ENCODE measurements at places on chromosomes 16 and 17. TPM values are rescaled to one million over a fixed set of nuclear protein-coding genes. Genes with fewer than 3 reads are reported as not detected.

DNA sequence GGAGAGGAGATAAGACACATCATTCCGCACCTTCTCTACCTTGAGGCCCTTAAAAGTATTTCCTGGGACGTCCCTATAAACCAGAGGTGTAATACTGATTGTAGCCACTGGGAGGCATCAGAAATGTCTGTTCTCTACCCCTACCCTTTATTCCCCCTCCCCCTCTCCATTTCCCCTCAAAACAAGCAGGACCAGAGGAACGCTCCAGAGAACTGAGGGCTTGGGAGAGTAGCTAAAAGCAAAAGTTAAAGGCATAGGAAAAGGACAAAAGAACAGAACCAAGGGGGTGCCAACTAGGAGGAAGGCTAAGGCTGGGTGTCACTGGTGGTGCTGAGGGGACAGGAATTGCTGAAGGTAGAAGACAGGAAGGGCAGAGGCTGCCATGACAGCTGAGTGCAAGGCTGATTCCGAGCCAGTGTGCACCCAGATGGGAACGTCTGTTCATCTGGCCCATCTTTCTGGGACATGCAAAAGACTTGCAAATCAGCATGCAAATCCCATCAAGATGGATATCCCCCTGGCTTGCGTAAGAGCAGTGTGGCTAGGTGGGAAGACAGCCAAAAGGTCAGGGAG, 6.7 kb downstream of the CAMTA2 start:
- DNase-seq: no peak

- DNase-seq: no peak
Observed at GRCh38 chr16:8742068-8742467, 55.4 kb downstream of the TMEM186 start.

DNA sequence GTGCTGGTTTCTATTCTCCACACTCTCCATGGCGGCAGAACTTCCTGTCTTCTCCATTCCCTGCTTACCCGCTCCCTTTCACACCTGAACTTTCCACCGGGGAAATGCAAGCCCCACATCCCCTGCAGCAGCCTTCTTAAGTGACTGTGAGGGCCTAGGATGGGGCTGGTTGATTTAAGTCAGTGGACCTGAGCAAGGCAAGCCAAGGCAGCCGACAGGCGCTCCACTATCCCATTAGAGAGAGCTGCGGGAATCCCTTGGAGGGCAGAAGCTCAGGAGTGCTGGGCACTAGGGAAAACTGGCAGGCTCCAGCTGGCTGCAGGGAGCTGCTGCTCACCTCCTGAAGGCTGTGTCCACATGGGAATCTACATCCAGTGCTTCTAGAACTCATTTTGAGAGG, 36.1 kb upstream of the SLC25A19 start:
- no peak for DNase-seq

CSF3 gene
- not detected for polyA plus RNA-seq

DNA sequence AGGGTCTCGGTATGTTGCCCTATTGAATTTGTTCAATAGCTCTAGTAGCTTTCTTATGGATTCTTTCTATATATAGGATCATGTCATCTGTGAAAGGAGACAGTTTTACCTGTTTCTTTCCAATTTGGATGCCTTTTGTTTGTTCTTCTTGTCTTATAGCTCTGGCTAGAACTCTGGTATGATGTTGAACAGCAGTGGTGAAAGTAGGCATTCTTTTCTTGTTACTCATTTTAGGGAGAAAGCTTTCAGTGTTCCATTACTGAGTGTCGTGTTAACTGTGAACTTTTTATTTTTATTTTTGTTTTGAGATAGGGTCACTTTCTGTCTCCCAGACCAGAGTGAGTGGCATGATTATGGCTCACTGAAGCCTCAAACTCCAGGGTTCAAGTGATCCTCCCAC, 21.2 kb downstream of the EFCAB5 start:
- no peak for DNase-seq

DNA sequence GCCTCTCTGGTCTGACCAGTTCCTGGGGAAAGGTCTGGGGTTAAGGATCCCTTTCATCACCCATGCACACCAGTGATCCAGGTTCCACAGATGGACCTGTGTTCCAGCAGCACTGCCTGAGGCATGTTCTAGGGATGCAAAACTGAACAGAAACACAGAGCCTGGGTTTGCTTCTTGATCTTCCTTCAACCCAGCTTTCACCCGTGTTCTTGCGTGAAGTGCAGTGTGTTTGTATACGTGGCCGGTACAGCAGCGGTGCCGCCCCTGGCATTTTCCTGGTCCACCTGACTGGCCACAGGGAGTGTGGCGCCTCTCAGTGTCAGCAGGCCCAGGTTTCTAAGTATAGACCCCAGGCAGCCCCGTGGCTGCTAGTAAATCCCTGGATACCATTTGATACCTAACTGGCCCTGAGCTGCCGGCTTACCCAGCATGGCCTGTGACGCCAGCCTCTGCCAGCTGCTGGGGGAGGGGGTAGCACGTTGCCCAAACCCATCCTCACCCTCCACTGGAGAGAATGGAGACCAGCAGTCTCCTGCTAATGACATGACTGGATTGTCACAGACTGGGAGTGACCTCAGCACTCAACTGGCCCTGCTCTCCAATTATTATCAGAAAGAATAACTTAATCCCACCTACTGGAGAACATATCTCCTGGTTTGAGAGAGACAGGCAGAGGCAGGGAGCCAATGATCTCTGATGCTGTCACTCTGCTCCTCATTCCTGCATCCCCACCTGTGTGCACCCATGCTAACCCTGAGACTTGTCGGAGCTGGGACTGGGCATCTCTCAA, 59.2 kb upstream of the LGALS9 start:
- no peak for DNase-seq

All from spinal cord (tissue), 10 donors.